ENCODE measurements at places on chromosomes 6 and 20.

DNA sequence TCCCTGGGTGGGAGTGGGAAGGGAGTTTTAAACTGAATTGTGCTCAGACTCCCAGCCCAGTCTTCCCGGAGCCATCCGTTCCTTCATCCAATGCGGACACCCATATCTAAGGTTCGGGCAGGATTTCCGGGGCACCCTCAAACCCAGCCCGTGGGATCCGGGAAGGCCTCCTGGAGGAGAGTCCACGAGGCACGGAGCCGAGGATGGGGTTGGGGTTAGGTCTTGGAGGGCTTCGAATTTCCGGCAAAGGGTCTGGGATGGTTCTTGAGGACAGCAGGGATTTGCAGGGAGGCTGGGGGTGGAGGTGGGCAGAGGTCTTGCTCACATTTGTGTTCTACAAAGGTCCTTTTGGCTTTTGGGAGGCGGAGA lies 49.5 kb upstream of the SLC32A1 start:
- no peak for DNase-seq

- DNase-seq: no peak
These were observed 888.4 kb upstream of the GJE1 start for GRCh38 chr6:141244366-141244765.

- DNase-seq: no peak
These were observed 20.6 kb downstream of the DTNBP1 start for GRCh38 chr6:15642276-15642675.

GRCh38 chr6:38786486-38786885 lies 71.4 kb downstream of the DNAH8 start:
- DNase-seq: no peak

GRCh38 chr20:38229376-38230252 lies 30.9 kb downstream of the KIAA1755 start:
- DNase-seq: peak; percentile 18

- DNase-seq: no peak
These were observed 426.1 kb downstream of the RFPL4B start for GRCh38 chr6:112773187-112773586.
